Sigmoid colon (tissue), 7 donors: ENCODE measurements at places on chromosomes 11 and 22. TPM values are rescaled to one million over a fixed set of nuclear protein-coding genes. Genes with fewer than 3 reads are reported as not detected.

Gene ARHGAP20
- total RNA-seq = 4.7 TPM

- no peaks in the 10 kb centered on the region for H3K27me3 ChIP-seq
- H3K4me3 ChIP-seq = peak overlapping the region; percentile 49
- H3K27ac ChIP-seq = peak overlapping the region; percentile 83
- peaks cover 37% of the 10 kb centered on the region for H3K4me1 ChIP-seq
- peaks cover 21% of the 10 kb centered on the region for H3K36me3 ChIP-seq
Observed at GRCh38 chr11:67483831-67484665, 1.2 kb downstream of the AIP start.

- H3K27me3 ChIP-seq = no peaks in the 10 kb centered on the region
- H3K36me3 ChIP-seq = no peaks in the 10 kb centered on the region
- DNase-seq = peak; percentile 48
- no peak overlapping the region for H3K4me3 ChIP-seq
Observed at GRCh38 chr11:5929571-5930368, 12.3 kb upstream of the OR56A3 start.

DNA sequence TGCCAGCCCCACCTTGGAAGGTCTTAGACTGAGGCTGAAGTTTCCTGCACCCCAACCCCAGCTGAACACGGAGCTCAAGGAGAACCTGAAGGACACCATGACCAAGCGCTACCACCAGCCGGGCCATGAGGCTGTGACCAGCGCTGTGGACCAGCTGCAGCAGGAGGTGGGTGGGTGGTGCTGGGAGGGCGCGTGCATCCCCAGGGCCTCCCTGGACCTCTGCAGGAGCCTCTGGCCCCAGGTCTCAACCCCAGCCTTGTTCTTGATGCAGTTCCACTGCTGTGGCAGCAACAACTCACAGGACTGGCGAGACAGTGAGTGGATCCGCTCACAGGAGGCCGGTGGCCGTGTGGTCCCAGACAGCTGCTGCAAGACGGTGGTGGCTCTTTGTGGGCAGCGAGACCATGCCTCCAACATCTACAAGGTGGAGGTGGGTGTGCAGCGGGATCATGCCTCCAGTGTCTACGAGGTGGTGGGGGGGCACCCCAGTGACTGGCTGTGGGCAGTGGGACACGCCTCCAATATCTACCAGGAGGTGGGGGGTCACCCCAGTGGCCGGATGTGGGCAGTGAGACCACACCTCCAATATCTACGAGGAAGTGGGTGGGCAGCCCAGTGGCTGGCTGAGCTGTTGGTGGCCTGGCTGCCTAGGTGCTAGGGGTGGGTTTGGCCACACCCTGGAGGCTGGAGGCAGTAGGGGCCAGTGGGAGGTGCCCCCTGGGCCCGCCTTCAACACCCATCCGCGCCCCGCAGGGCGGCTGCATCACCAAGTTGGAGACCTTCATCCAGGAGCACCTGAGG lies 4.6 kb downstream of the CD151 start:
- no peaks in the 10 kb centered on the region for H3K27me3 ChIP-seq
- DNase-seq = no peak
- H3K27ac ChIP-seq = peak overlapping the region; percentile 11

DNA sequence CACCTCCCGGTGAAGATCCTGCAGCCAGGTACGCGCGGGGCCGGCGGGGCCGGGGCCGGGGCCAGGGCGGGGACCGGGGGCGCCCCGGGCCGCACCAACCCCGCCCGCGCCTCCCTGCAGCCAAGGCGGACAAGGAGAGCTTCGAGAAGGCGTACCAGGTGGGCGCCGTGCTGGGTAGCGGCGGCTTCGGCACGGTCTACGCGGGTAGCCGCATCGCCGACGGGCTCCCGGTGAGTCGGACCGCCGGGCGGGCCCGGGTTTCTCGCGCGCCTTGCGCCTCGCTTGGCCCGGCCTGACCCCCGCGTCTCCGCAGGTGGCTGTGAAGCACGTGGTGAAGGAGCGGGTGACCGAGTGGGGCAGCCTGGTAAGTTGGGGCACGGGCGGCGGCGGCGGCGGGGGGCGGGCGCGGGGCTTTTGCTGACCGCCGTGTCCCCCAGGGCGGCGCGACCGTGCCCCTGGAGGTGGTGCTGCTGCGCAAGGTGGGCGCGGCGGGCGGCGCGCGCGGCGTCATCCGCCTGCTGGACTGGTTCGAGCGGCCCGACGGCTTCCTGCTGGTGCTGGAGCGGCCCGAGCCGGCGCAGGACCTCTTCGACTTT lies 531 bp downstream of the PIM3 start:
- no peaks in the 10 kb centered on the region for H3K27me3 ChIP-seq
- H3K4me1 ChIP-seq = peaks cover 37% of the 10 kb centered on the region
- H3K4me3 ChIP-seq = peak overlapping the region; percentile 76
